ENCODE measurements at places on chromosomes 1 and 21.
A peak's percentile ranks its signal among the peaks of the same experiment; 100 is the strongest.

GRCh38 chr1:93171549-93172034 lies 8.6 kb downstream of the TMED5 start:
- no peak for DNase-seq

GRCh38 chr1:5975133-5975880 lies 16.9 kb downstream of the NPHP4 start:
- peak; percentile 54 for DNase-seq

DNA sequence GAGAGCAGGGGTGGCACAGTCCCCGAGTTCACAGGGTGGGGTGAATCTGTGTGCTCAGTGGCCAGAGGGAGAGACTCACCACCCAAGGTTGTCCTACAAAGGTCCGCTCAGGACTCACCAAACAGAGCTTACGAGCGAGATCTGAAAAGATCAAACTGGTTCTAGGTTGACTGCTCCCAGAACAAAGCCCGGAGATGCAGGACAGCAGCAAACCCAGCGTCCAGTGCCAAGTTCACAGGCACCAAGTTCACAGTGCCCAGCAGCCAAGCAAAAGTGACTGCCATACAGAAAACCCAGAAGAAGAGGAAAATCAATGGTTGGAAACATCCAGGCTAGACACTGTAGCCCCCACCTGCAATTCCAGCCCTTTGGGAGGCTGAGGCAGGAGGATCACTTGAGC lies 35.7 kb downstream of the AGPAT3 start:
- no peak for DNase-seq

- no peak for DNase-seq
Observed at GRCh38 chr1:94316183-94316582, 78.8 kb upstream of the ARHGAP29 start.

- DNase-seq = peak; percentile 17
Observed at GRCh38 chr1:145690587-145691558, 16.3 kb downstream of the PDZK1 start.

- DNase-seq = no peak
Observed at GRCh38 chr1:232904566-232904965, 45.8 kb upstream of the NTPCR start.

GRCh38 chr21:35377505-35378090 lies 328.5 kb upstream of the RUNX1 start:
- DNase-seq = no peak

- peak; percentile 63 for DNase-seq
Observed at GRCh38 chr1:201171063-201172036, 17.1 kb upstream of the TMEM9 start.

DNA sequence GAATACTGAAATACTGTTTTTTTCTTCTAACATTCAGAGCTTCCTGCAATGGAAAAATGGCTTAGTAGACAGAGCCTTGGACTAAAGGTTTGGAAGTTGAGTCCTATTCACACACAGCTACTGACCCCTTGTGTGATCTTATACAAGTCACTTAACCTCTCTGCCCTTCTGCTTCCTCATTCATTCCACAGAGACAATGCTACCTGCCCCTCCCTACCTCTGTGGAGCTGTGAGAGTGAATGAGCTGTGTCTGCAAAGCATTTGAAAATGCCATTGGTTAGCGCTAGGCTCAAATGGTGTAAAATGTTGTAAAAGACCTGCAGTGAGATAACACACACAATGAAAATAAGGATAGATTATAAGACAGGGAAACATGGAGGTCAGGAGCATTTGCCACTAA lies 214.4 kb downstream of the BARHL2 start:
- DNase-seq = no peak

- DNase-seq = no peak
Observed at GRCh38 chr1:37028981-37029617, 5.2 kb downstream of the GRIK3 start.

DNA sequence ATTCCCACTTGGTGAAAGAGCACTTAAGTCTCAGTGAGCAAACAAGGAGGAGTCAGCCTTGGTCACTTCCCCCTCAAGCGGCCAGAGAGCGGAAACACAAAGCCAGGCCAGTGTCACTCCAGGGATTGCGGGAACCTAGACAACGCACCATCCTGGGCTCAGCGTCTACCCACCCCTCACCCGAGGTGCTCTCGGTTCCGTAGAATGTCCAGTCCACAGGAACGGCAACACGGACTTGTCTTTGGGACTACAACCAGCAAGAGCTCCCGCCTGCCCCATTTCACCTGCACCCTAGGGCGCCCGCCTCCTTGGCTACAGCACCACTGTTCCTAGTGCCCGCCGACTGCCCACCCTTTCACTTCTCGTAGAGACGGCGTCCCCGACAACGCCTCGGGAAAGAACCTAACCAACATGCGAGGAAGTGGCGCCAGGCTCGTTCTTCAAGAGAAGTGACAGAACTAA lies 509 bp downstream of the GDAP2 start:
- no peak for DNase-seq

DNA sequence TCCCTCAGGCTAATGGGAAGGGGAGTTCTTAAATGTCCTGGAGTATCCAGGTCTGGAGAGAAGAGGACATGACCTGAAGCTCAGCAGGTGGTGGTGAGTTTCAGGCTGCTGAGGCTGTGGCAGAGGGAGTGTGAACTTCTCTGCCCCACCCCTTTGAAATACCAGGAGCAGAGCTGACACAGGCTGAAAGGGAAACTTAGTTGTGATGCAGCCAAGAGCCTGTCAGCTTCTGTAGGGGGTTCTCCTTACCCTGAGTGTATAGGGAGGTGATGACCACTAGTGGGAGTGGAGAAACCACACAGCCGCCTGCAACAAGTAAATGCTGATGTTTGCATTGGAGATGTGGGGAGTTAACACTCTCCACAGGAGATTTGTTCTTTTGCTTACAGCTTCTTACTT lies 152.3 kb downstream of the FCRL5 start:
- no peak for DNase-seq

Measured in stimulated activated naive CD8-positive, alpha-beta T cell treated with anti-CD3 and anti-CD28 coated beads, Interleukin-15, Interleukin-2, amounts not matched to agents 100 U/mL and 50 U/mL, for 24 hours (primary cell).